ENCODE measurements at places on chromosomes 7 and 10.

- no peak for DNase-seq
Observed at GRCh38 chr10:34954142-34954541, 136.0 kb downstream of the CUL2 start.

DNA sequence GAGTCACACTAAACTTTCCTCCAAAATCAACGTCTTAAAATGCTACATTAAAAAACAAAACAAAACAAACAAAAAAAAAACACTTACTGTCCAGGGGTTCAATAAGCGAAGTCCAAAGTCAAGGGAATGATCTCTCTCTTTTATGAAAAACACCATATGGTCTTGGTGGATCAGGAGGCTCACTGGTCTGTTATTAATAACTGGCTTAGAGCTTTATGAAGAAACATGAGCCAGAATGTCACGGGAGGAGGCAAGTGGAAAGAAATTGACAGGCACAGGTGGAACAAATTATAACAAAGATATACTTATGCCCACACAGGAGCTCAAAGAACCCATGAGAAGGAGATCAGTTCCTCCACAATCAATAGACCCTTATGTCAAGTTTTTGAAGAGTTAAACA lies at the start of gene MRLN:
MRLN (minus strand) TSS at position 189 of the 400 bp plus-strand sequence.
- DNase-seq = no peak

DNA sequence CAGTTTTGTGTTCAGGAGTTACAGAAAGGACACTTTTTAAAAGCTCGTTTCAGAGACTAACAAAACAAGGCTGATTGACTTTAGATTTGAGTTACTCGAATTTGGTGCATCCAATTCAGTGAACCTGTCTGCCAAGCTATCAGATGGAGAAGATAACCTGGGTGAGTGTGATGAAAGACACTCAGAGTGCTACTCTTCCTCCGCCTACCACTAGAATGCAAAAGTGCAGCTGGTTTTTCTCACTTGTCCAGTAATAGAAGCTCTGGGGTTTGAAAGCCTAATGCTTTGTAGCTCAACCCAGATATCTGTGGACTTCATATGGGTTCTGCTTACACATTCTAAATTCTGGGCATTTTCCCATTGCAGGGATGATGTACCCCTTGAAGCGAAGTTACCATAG lies 82.8 kb upstream of the NPY start:
- no peak for DNase-seq

DNA sequence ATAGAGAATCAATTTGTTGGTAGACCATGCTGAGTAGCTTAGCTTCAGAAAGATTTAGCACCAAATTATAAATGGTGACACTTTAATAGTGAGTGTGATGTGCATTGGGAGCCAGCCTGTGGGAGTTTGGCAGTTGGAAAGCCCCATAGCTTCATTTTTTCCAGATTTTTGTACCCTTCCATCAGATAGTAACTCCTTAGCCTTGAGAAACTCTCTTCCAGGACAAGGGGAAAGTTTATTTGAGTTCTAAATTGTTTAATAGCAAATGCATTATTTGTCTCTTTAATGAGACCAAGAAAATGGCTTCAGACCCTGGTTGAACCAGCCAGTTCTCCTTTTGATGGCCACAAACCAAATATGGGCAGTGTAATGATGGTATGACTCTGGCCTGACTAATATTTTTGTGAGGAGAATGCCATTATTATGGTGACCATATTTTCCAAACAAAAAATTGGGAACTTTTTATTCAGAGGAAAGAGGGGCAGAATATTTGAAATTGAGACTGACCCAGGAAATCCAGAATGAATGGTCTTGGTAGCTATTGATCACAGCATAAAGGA lies 49.8 kb downstream of the PLCE1 start:
- no peak for DNase-seq

GRCh38 chr7:50508471-50508943 lies 56.7 kb downstream of the DDC start:
- DNase-seq = no peak

DNA sequence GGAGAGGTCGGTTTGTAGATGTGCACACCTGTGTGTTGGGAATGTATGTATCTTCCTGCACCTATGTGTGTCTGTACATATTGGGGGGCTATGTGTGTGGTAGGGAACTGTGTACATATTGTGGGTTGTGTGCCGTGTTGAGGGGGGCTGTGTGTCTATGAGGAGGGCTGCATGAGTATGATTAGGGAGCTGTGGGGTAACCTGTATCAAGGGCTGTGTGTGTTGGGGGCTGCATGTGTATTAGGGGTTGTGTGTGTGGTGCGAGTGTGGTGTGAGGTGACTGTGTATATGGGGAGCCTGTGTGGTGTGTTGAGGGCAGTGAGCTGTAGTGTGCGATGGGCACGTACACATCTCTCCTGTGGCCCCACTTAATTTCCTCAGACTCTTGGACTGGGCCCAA lies 22.2 kb upstream of the PAX2 start:
- DNase-seq = no peak

DNA sequence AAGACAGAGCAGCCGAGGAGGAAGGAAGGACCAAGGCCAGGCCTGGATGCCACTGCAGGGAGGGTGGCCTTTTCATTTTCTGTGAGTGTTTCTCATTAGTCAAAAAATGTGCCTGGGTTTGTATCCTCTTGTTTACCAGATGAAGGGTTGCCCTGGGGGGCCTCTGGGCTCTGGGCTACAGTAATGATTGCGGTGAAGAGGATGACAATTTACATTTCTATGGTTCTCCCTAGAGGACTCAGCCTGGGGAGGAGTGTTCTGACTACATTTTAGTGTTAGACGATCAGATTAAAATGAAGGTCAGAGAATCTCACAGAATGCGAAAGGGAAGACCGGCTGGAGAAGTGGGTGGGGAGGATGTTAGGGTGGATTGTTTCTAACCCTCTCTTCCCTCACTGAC lies 108.0 kb upstream of the KMT2C start:
- no peak for DNase-seq

GRCh38 chr7:12719981-12720865 lies 32.8 kb downstream of the ARL4A start:
- no peak for DNase-seq

GRCh38 chr10:84194424-84195043 lies at the start of gene CDHR1:
TSS of gene CDHR1 (plus strand) at chr10:84194537. CDS start at chr10:84194761, 224 bp downstream.
- peak; percentile 36 for DNase-seq

GRCh38 chr7:82114237-82114636 lies 329.3 kb downstream of the CACNA2D1 start:
- DNase-seq = no peak

DNA sequence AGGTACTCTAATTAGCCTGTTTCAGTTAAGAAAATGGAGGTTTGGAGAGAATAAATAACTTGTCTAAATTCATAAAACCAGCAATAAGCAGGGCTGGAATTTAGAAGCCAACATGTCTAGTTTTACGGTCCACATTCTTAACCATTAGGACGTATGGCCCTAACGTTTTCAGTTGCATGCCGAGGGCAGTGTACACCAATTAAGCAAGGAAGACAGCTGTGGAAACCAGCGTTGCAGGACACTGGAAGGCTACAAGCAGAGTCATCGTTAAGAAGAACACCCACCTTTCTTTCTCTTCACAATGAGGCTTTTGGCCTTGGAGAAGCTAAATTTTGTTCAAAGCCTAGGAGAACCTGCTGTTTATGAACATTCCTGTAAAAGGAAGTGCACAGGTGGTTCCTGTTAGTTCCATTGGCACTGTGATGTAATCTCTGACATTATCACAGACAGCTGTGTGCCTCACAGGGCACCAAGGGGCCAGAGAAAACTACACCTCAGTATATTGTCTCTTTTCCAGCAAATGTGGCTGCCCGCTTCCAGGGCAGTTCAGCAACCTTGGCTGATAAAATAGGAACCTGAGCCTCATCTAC lies 21.0 kb downstream of the MPP7 start:
- no peak for DNase-seq

- no peak for DNase-seq
Observed at GRCh38 chr10:125129076-125129458, 31.3 kb downstream of the CTBP2 start.

DNA sequence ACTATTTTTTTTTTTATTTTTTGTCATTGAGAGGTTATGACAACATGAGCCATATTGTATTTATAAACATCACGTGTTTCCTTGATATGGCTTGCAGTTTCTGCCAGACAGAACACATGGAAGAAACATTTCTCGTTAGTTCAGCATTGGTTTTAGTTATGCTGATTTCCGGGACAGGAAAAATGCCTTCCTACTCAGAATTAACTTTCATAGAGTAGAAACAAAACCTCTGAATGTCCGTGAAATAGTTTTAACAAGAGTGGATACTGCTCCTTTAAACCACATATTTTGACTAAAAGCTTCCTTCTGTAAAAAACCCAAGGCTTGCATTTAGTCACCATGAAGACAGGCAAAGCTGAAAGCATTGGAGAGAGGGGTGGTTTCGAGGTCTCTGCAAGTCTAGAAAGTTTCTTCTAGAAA lies 240.4 kb downstream of the KIAA1217 start:
- DNase-seq = no peak

- no peak for DNase-seq
Observed at GRCh38 chr7:26857506-26858240, 6.7 kb downstream of the SKAP2 start.

DNA sequence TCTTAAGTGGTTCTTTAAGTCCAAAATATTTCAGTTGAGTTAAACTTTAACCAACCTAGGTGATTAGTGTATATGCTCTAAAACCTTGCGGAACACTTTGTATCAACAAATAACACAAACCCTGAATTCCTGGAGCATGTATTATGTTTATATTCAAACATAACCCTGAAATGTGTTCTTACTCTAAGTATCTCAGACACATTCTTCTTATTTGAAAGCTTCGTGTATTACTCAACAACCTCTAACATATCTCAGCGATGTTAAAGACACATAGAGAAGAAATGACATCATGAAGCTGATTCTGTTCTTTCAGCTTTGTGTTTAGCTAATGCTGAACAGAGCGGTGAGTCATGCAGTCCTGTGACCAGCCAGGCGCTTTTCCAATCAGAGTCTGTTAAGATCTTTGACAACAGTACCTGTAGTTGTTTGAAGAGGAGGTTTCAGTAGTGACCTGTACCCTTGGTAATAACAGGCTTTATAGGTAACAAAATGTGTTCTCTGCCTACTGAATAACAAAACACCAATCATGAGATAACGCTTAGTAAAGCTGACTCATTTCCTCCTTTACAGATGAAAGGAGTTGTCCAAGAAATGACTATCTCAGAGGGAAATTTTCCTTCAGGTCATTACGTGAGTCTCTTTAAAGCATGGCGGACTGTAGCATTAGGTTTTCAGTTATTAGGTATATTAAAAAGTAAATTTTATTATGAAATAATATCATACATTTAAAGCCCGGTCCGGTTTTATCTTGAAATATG lies 67.3 kb upstream of the KLF6 start:
- peak; percentile 62 for DNase-seq

- DNase-seq = no peak
Observed at GRCh38 chr7:100413889-100414288, 14.6 kb downstream of the ZCWPW1 start.

DNA sequence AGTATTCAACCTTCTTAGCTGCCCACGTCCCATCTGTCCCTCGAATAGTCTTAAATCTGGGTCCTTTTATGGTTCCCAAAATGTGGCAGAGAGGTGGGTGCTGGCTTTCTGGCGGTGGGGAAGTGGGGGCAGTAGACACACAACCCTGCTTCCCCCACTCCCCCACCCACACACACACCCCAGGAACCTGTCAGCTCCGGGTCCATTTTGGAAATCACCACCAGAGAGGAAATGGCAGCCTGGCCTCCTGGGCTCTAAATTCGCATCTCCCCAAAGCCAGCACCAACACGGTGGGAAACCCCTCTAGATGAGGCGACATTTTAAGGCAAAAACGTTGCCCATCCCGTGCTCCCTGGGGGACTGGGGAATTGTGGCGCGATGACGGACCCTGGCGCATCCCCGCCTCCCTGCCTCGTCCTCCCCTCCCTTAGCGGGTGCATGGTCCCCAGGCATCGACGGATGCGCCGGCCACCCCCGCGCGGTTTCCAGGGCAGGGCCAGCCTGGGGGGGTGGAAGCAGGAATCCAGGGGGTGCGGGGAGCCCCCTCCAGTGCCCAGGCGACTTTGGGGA lies 702 bp downstream of the TMEM130 start:
- no peak for DNase-seq

- no peak for DNase-seq
Observed at GRCh38 chr7:76304888-76305375, 2.5 kb downstream of the HSPB1 start.

GRCh38 chr10:80829562-80829961 lies 291.9 kb downstream of the SH2D4B start:
- no peak for DNase-seq

- DNase-seq = peak; percentile 43
Observed at GRCh38 chr10:74058658-74059057, 60.7 kb downstream of the VCL start.

- no peak for DNase-seq
Observed at GRCh38 chr7:1654738-1655475, 15.2 kb upstream of the ELFN1 start.
